ENCODE measurements at places on chromosomes 3 and 15.

- no peaks in the 10 kb centered on the region for H3K4me1 ChIP-seq
- H3K27ac ChIP-seq = no peak overlapping the region
- no peaks in the 10 kb centered on the region for H3K27me3 ChIP-seq
- no peaks in the 10 kb centered on the region for H3K36me3 ChIP-seq
Measured at GRCh38 chr3:111936967-111937366, 41.9 kb upstream of the ABHD10 start.

DNA sequence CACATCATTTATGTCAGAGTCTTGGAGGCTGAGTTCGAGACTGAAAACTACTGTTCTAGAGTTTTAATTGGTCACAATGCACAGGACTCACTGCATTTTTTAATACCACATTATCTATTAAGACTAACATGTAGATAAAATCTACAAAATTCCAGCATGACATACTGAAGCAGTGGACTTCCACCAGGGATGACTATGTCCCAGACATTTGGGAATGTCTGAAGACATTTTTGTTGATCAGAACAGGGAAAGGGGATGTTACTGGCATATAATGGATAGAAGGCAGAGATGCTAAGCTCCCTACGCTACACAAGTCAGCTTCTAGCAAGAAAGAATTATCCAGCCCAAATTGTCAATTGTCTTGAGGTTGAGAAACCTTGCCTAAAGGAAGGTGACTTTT is 419.0 kb upstream of the TGFBR2 start:
- no peak overlapping the region for H3K27ac ChIP-seq
- no peaks in the 10 kb centered on the region for H3K27me3 ChIP-seq
- no peaks in the 10 kb centered on the region for H3K4me1 ChIP-seq
- no peak overlapping the region for H3K4me3 ChIP-seq
- H3K36me3 ChIP-seq = no peaks in the 10 kb centered on the region

DNA sequence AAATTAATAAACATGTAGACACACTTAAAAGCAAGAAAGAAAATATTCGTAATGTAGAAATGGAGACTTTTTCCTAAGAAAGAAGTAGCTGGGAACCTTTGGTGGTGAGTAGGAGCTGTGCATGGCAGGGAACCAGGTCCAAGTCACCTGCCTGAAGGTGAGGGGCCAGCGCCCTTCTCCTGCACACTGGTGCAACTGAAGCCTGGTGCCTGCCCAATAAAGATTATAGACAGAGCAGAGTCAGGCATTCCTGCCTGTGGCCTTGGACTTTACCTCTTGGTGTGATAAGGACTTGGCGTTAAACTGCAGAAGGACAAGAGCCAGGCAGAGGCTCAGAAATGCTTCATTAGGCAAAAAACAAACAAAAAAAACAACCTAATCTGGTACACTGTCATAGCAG is 14.2 kb downstream of the CFAP91 start:
- H3K36me3 ChIP-seq = no peaks in the 10 kb centered on the region
- H3K4me1 ChIP-seq = no peaks in the 10 kb centered on the region
- no peaks in the 10 kb centered on the region for H3K27me3 ChIP-seq
- DNase-seq = no peak

GRCh38 chr15:67080118-67080899 is 14.9 kb downstream of the SMAD3 start:
- no peaks in the 10 kb centered on the region for H3K27me3 ChIP-seq
- H3K4me3 ChIP-seq = no peak overlapping the region
- H3K36me3 ChIP-seq = peaks cover 3% of the 10 kb centered on the region
- DNase-seq = no peak
- peak overlapping the region; percentile 58 for H3K27ac ChIP-seq
- H3K4me1 ChIP-seq = peaks cover 99% of the 10 kb centered on the region

DNA sequence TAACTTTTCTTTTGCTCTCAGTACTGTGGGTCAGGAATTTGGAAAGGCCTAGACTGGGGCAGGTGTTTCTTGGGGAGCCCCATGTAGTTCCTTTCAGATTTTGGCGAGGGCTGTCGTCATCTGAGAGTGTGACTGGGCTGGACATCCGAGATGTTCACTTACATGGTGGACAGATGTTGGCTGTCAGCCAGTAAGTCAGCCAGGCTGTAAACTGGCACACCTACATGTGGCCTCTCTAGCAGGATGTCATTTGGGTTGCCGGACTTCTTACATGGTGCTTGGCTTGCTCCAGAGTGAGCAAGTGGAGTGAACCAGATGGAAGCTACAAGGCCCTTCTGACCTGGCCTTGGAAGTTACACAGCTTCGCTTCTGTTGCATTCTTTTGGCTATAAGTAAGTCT is 20.7 kb downstream of the TATDN2 start:
- H3K27ac ChIP-seq = no peak overlapping the region
- H3K4me1 ChIP-seq = peaks cover 71% of the 10 kb centered on the region
- H3K36me3 ChIP-seq = peaks cover 41% of the 10 kb centered on the region
- DNase-seq = no peak
- no peak overlapping the region for H3K4me3 ChIP-seq
- H3K27me3 ChIP-seq = no peaks in the 10 kb centered on the region

DNA sequence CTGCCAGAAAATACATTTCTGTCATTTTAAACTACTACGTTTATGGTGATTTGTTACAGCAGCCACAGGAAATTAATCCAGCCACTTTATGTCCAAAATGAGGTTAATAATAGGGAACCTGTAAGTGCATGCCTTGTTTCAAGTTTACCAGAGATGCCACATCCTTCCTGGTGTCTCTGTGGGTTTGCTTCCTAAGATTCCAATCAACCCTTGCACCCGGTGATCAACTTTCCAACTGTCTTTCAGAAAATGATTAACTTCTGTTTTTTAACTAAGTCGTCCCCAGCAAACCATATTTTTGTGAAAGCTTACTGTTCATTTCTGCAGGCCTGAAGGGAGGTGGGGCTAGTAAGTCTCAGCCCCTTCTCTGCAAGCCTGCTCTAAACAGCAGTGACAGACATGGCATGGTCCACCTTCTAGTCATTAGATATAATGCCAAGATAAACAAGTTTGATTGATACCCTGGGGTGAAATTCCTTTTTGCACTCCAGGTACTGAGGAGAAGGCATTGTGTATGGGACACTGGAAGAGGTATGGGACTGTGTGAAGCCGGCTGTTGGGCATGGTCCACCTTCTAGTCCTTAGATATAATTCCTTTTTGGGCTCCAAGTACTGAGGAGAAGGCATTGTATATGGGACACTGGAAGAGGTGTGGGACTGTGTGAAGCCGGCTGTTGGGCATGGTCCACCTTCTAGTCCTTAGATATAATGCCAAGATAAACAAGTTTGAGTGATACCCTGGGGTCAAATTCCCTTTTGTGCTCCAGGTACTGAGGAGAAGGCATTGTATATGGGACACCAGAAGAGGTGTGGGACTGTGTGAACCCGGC is 11.1 kb upstream of the TMC3 start:
- H3K27ac ChIP-seq = no peak overlapping the region
- H3K4me3 ChIP-seq = no peak overlapping the region
- H3K27me3 ChIP-seq = no peaks in the 10 kb centered on the region
- no peaks in the 10 kb centered on the region for H3K36me3 ChIP-seq

GRCh38 chr3:194396859-194397756 is 2.0 kb downstream of the GP5 start:
- H3K27me3 ChIP-seq = no peaks in the 10 kb centered on the region
- peak overlapping the region; percentile 49 for H3K4me3 ChIP-seq
- H3K36me3 ChIP-seq = no peaks in the 10 kb centered on the region
- peak; percentile 37 for DNase-seq

DNA sequence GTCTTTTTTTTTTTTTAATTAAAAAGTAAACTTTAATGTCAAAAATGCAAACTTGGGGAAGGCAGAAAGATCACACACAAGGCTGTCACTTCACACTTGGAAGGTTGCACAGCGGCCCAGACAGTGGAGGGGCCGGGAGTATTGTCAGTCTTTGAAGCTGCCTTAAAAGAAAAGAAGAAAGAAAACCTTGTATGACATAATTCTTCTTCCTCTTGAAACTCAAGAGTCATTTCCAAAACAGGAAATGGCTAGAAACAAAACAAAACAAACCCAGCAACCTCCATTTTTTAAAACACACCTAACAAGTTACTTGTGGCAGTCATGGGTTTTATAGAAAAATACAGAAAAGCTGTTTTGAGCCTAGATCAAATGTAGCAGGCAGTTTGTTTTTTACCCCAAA is 68.1 kb upstream of the MAGI1 start:
- H3K36me3 ChIP-seq = no peaks in the 10 kb centered on the region
- no peak overlapping the region for H3K27ac ChIP-seq
- DNase-seq = no peak
- no peaks in the 10 kb centered on the region for H3K4me1 ChIP-seq
- no peak overlapping the region for H3K4me3 ChIP-seq
- no peaks in the 10 kb centered on the region for H3K27me3 ChIP-seq

GRCh38 chr3:184306341-184306972 is 7.4 kb downstream of the PSMD2 start:
- H3K4me1 ChIP-seq = no peaks in the 10 kb centered on the region
- no peak overlapping the region for H3K4me3 ChIP-seq
- H3K36me3 ChIP-seq = peaks cover 67% of the 10 kb centered on the region
- no peak for DNase-seq
- H3K27me3 ChIP-seq = no peaks in the 10 kb centered on the region

DNA sequence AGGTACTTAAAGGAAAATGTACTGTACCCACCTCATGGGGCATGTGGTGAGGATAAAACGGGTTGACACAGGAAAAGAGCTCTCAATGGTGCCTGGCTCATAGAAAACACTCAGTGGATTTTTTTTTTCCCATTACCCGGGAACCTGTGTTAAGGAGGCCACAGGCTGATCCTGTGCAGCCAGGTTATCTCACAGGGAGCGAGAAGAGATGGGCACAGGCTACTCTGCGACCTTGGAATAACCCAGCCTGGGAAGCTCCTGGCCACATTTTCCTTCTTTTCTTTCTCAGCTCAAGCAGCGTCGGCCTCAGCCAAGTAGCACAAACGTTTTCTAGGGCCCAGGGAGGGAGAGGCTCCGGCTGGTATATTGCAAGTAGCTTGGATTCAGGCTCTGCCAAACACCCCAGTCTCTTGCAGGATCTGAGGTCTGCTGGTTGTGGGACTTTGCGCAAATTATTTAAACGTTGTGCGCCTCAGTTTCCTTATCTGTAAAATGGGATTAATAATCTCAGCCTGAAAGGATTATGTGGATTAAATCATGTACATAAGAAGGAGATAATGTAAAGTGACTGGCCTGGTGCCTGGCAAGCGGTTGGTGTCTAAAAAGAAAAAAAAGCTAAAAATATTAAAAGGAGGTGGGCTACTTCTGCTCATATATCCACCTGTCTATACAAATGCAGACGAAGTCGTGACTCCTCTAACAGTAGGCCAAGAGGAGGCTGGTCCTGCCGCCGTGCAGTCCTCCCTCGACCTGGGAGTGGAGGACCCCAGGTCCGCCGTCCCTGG is 2.2 kb downstream of the FURIN start:
- H3K4me3 ChIP-seq = peak overlapping the region; percentile 42
- no peaks in the 10 kb centered on the region for H3K36me3 ChIP-seq
- H3K4me1 ChIP-seq = peaks cover 46% of the 10 kb centered on the region

GRCh38 chr15:48595981-48596380 is 49.5 kb downstream of the FBN1 start:
- no peak overlapping the region for H3K27ac ChIP-seq
- no peaks in the 10 kb centered on the region for H3K4me1 ChIP-seq
- no peaks in the 10 kb centered on the region for H3K27me3 ChIP-seq
- no peaks in the 10 kb centered on the region for H3K36me3 ChIP-seq
- H3K4me3 ChIP-seq = no peak overlapping the region

GRCh38 chr3:188185717-188186251 is 31.8 kb downstream of the LPP start:
- H3K4me3 ChIP-seq = no peak overlapping the region
- H3K36me3 ChIP-seq = no peaks in the 10 kb centered on the region
- peaks cover 23% of the 10 kb centered on the region for H3K4me1 ChIP-seq
- DNase-seq = no peak
- no peak overlapping the region for H3K27ac ChIP-seq

GRCh38 chr3:98398513-98398912 is 8.0 kb downstream of the OR5K3 start:
- H3K27ac ChIP-seq = no peak overlapping the region
- no peaks in the 10 kb centered on the region for H3K27me3 ChIP-seq
- H3K4me1 ChIP-seq = no peaks in the 10 kb centered on the region
- DNase-seq = no peak
- H3K36me3 ChIP-seq = no peaks in the 10 kb centered on the region

GRCh38 chr3:74518610-74519009 is 95.8 kb downstream of the CNTN3 start:
- H3K27ac ChIP-seq = no peak overlapping the region
- no peak overlapping the region for H3K4me3 ChIP-seq
- DNase-seq = no peak
- H3K27me3 ChIP-seq = no peaks in the 10 kb centered on the region
- no peaks in the 10 kb centered on the region for H3K4me1 ChIP-seq
- H3K36me3 ChIP-seq = no peaks in the 10 kb centered on the region

GRCh38 chr3:171269542-171269941 is 190.7 kb downstream of the TNIK start:
- peak overlapping the region; percentile 8 for H3K27ac ChIP-seq
- peaks cover 90% of the 10 kb centered on the region for H3K4me1 ChIP-seq
- H3K4me3 ChIP-seq = peak overlapping the region; percentile 2
- no peak for DNase-seq
- no peaks in the 10 kb centered on the region for H3K36me3 ChIP-seq

- no peaks in the 10 kb centered on the region for H3K27me3 ChIP-seq
- H3K4me1 ChIP-seq = no peaks in the 10 kb centered on the region
- DNase-seq = no peak
- H3K4me3 ChIP-seq = no peak overlapping the region
- no peaks in the 10 kb centered on the region for H3K36me3 ChIP-seq
Measured at GRCh38 chr15:93360976-93361375, 272.0 kb upstream of the RGMA start.

GRCh38 chr3:190337301-190337700 is 15.1 kb upstream of the CLDN1 start:
- no peaks in the 10 kb centered on the region for H3K4me1 ChIP-seq
- no peak overlapping the region for H3K4me3 ChIP-seq
- H3K27me3 ChIP-seq = no peaks in the 10 kb centered on the region
- DNase-seq = no peak
- H3K36me3 ChIP-seq = no peaks in the 10 kb centered on the region
- H3K27ac ChIP-seq = no peak overlapping the region

GRCh38 chr3:113129168-113129567 is 82.2 kb upstream of the BOC start:
- H3K4me3 ChIP-seq = no peak overlapping the region
- no peak overlapping the region for H3K27ac ChIP-seq
- H3K27me3 ChIP-seq = no peaks in the 10 kb centered on the region
- H3K4me1 ChIP-seq = no peaks in the 10 kb centered on the region
- DNase-seq = no peak

GRCh38 chr3:52162250-52162872 is 8.1 kb upstream of the POC1A start:
- no peaks in the 10 kb centered on the region for H3K36me3 ChIP-seq
- no peaks in the 10 kb centered on the region for H3K4me1 ChIP-seq
- H3K4me3 ChIP-seq = no peak overlapping the region
- no peak overlapping the region for H3K27ac ChIP-seq

DNA sequence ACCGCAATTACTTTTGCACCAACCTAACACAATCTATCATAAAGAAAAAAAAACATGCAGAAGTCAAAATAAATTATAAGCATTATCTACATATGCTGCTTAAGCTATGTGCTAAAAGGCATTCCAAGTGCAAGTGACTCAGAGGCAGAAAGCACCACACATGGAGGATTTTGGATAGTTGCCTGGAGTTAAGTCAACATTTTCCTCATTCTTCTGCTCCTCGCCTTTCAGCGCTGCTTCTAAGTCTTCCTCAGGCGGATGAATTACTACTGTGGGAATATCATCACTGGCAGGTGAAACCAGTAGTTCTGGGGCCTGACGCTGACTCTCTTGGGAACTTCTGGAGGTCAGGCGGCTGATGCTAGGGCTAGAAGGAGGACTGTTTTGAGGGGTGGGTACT is 53.1 kb downstream of the SLC4A7 start:
- peaks cover 35% of the 10 kb centered on the region for H3K36me3 ChIP-seq
- H3K4me3 ChIP-seq = no peak overlapping the region
- H3K27ac ChIP-seq = no peak overlapping the region
- DNase-seq = no peak
- H3K4me1 ChIP-seq = no peaks in the 10 kb centered on the region
- H3K27me3 ChIP-seq = no peaks in the 10 kb centered on the region

Measured in CD4-positive, alpha-beta memory T cell (primary cell).